ENCODE measurements at places on chromosomes 5 and 9.

DNA sequence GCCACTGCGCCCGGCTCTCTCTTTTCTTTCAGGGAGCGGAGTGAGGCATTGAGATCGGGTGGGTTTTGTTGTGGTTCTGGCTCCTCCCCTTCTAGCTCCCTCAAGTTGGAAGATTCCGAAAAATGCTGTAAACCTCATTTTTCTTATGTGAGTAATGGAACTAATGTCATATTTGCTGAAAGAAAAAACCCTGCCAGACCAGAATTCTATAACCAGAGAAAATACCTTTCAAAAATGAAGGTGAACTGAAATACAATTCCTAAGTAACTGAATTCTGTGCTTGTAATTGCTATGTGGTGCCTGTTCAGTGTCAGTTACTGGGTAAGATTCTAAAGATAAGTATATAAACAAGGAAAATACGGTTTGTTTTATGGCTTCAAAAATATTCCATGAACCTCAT lies 30.9 kb upstream of the CDK20 start:
- no peak for DNase-seq

DNA sequence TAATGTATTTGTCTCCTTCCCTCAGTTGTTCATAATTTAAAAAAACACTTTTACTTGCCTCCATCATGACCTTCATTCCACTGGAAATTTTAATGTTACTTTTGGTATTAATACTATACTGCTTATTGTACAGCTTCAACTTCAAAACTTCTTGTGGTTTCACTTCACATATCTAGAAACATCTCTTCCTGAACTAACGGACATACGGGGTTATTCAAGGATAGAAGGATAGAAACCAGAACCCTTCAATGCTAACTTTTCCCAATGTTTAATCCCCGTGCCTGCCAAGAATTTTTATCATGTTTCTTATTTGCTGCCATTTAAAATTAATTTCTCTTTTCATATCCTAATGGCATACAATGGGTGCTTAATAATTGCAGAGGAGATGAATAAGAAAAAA lies 36.3 kb upstream of the SETD9 start:
- no peak for DNase-seq

- no peak for DNase-seq
Observed at GRCh38 chr9:137030538-137031527, 1.1 kb downstream of the FUT7 start.

DNA sequence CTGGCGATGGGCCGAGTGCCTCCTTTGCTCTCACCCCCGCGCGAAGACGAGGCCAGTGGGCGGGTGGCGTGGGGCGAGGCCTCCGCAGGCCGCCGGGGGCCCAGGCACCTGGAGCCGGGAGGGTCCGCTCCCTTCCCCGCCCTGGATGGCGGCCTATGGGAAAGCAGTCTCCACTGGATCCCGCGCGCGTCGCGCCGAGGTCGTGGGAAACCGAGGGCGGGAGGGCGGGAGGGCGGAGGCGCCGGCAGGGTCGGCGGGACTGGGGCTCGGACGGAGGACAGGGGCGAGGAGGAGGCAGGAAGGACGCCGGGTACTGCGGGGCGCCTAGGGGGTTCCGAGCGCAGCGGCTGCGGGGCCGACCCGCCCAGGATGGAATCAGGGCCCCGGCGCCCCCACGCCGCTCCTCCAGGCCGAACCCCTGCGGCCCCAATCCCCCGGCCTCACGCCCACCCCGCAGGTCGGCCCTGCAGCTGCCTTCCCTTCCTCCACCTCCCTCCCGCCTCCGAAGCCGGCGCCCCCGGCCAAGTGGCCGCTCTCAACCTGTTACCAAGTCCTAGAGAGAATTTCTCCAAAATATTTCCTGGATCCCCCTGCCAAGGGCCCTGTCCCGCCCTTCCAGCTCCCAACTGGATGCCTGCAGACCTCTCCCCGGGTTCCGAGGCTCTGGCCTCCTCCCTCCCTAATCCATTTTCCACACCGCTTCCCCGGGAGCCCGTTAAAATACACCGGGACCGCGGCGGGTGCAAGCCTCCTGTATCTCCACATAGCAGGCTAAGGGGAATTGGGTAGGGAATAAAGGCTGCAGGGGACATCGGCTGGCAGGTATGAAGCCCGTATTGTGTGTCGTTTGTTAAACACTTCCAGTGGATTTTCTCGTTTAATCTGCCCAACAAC lies 146.3 kb downstream of the ERCC6L2 start:
- no peak for DNase-seq

GRCh38 chr9:130779153-130779855 lies 55.8 kb upstream of the ABL1 start:
- DNase-seq: no peak

DNA sequence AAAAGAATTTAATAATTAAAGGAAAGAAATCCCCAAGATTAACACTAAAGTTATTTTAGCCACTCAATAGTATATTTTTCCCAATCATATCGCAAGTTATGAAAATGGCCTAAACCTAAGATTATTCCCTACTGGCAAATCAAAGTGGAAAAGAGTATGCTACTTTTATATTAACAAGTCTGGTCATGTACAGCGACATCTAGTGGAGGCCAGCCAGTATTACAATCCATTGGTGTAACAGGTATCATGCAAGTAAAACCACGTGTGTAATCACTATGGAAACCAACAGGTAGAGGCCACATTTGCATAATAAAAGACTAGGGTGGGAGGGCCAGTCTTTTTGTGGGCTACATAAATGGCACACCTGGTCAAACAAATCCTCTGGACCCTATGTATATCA lies 976.4 kb upstream of the CDH9 start:
- peak; percentile 74 for DNase-seq

All from HT-29 (cell line).